NCI-H524 (cell line): ENCODE measurements at places on chromosomes 7 and 10.

DNA sequence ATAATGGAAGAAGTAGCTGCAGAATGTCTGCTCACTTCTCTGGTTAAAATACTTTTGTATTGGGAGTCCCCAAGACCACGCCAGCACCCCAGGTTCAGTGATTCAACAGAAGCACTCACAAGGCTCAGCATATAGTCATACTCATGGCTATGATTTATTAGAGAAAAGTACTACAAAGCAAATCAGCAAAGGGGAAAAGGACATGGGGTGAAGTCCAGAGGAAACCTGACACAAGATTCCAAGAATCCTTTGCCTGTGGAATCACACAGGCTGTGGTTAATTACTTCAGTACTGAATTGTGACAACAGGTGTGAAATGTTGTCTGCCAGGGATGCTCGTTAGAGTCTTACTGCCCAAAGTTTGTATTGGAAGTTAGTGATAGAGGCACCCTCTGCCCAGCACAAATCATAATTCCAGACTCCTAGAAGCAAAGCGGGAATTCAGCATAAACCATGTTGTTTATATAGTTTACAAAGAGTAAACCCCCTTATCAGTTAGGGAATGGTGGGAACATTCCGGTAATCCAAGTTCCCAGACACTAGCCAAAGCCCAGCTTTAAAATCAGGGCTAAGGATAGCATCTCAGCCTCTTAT, 79.4 kb downstream of the HYCC1 start:
- no peak for DNase-seq

DNA sequence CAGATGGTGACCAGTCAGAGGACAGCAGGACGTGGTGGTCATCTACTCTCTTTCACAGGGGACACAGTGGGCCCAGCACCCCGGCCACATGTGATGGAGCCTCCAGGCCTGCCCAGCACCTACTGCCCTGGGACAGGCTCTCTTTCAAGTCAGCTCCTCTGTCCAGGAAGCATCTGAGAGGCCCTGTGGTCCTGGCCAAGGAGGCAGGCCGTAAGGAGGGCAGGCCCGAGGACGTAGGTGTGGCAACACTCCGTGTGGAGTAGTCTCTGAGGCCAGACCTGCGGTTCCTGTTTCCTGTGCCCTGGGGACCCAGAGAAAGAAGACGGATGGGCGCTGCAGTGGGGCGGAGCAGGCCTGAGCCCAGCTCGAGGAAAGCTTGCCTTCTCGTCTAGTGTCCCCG, 179.2 kb downstream of the EBF3 start:
- DNase-seq = no peak

GRCh38 chr10:36802490-36803153, 322.8 kb upstream of the ANKRD30A start:
- peak; percentile 65 for DNase-seq

DNA sequence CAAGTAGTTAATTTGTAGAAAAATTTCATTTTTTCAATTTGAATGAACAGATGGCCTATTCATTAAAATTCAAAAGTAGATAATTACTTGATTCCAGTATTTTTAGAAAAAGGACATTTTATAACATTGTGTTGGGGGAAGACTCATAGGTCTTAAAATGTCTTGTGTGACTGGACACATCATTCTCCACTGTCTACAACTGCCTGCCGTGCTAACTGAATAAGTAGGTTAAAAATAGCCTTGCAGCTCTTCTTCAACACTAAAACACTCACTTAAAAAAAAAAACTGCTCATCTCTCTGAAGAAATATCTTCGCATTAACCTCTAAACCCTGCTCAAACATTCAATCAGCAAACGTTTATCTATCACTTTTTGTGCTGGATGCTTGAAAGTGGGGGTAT, 253.8 kb downstream of the CSTF2T start:
- no peak for DNase-seq

GRCh38 chr7:105790996-105791395, 85.4 kb downstream of the ATXN7L1 start:
- DNase-seq = no peak

DNA sequence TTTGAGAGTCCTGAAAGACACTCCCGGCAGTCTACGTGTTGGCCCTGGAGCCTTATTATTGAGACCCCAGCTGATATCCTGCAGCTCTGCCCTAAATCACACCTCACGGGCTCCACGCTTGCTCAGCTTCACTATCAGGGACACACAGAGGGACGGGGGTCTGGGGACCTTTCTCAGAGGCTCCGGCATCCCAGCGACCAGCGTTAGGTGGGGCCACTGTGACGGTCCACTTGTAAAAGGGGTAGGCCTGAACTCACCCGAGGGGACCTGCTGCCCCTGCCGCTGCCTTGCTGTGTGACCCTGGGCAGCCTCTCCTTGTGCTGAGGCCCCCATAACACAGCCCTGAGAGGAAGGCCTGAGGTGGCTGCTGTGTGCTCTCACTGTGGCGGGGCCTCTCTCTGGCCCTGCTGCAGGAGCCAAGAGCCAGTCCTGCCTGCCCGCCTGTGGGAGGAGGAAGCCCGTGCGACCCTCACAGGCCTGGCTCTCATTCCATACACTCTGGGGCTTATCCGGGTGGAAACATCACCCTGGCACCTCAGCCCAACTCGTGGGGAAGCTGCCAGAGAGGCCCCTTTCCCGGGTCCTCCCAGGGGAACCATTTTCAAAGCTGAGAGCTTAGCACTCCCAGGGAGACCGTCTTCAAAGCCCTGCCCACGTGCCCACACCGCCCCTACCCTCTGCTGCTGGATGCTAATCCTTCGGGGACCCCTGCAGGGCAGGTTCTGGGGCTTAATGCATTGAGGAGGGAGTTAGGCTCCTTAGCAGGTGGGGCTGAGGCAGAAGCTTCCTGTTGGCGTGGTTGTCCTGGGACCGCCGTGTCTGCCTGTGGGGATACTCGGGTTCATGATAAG, 21.7 kb downstream of the AQP1 start:
- DNase-seq = peak; percentile 74

DNA sequence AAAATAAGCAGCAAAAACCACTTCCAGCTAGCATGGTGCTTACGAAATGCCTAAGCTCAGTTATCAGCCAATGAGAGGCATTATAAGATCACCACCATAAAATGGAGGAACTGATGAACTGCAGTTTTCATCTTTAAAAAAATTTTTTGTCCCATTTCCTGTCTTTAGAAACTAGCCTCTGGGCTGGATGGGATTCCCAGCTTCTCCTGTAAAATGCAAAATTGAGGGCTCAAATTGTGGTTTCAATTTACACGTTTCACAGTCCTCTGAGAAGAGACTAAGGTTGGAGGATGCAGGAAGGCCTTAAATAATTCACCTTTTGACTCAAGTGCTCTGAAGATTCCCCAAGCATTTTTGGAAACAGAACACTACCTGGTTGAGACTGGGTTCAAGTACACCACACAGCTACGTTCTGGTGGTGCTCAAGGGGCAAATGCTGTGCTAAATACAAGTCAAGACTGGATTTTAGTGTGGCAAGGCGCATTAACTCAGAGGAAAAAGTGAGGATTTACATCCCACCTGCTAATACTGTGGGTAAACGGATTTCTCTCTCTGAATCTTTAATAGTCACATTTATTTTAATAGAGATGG, 951 bp downstream of the ZNF25 start:
- no peak for DNase-seq

DNA sequence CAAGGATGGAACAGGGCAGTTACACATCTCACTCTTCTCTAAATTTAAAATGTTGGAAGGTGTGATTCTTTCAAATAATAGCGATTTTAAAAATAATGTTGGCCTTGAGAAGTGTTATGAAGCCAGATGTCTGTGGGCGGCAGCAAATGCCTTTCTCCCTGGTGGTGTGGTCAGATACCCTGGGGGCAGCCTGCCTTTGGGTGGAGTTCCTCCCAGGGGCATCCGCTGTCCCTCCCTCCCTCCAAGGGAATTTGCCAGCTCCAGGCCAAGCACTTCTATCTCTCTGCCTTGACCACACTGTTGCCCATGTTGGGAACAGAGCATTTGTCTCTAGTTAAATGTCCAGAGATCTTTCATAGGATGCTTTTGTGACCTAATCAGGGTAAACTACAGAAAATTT, 121.4 kb downstream of the POU6F2 start:
- no peak for DNase-seq

DNA sequence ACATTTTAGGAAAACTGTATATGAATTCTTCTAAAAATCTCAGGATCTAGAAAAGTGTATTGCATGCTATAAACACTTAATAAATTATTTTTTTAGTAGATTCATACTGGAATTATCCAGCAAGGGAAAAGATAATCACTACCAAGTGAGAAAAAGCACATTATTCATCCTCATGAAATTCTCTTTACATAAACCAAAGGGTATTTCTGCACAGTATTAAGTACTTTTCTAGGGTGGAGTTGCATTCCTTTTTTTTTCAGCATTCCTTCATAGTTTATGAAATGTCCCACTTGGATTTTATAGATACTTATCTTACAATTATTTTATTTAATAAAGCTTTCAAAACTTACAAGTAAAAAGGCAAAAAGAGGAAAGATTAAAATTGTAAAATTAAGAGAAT, 403.3 kb downstream of the HGF start:
- DNase-seq = no peak

DNA sequence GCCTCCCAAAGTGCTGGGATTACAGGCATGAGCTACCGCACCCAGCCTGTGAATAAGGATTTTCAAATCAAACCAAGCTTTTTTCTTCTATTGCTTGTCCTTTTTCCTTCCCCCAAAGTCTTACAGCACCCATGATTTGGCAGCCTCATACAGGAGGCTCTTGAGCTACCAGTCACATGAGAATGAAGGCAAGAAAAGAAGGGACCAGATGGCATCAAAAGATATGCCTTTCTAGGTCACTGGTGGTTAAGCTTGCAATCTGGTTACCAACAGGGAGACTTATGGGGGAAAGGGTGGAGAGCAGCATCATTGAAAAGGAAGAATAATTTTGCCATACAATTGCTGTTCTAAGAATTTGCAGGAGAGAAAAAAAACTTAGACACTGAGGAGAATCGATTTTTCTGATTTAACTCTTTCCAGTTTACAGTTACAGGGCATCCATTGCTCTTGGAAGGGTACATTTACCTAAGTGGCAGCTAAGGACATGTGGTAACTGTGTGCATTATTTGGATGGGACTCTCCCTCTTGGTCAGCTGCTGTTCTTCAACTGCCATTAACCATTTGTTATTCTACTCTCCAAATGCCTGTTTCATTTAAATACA, 29.5 kb downstream of the SMNDC1 start:
- DNase-seq = peak; percentile 76

GRCh38 chr7:98314469-98314868, 33.0 kb downstream of the BRI3 start:
- no peak for DNase-seq

GRCh38 chr10:63430091-63430998, 35.4 kb downstream of the JMJD1C start:
- DNase-seq = no peak

- DNase-seq = no peak
Measured at GRCh38 chr10:80356989-80357850, 639 bp downstream of the DYDC2 start.

GRCh38 chr7:121385800-121386179, 10.3 kb downstream of the FAM3C start:
- peak; percentile 90 for DNase-seq

DNA sequence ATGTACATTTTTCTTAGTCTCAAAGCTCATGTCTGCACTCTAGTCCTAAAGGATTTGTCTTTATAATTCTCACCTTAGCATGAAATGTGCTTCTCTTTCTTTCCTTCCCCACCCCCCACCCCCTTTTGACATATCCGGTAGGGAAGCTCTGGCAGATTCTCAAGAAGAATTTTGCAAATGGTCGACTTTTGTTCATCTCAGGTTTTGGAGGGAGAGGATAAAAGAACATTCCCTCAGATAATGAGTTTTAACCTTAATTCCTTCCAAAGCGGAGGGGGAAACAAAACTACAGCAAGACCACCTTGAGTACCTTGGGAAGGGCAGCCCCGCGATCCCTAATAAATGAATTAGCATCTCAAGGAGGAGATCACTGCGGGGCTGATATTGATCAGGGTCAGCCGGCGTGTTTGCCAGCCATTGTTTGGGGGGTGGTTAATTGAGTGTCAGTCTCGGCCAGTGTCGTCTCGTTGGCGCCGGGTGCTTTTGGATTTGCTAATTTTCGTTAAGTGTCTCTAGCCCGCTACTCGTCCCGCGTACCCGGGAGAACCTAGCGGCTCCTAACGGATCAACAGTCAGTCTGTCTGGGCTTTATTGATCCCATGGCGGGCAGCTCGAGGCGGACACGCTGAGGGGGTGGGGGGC, 874 bp upstream of the BAMBI start:
- peak; percentile 3 for DNase-seq

DNA sequence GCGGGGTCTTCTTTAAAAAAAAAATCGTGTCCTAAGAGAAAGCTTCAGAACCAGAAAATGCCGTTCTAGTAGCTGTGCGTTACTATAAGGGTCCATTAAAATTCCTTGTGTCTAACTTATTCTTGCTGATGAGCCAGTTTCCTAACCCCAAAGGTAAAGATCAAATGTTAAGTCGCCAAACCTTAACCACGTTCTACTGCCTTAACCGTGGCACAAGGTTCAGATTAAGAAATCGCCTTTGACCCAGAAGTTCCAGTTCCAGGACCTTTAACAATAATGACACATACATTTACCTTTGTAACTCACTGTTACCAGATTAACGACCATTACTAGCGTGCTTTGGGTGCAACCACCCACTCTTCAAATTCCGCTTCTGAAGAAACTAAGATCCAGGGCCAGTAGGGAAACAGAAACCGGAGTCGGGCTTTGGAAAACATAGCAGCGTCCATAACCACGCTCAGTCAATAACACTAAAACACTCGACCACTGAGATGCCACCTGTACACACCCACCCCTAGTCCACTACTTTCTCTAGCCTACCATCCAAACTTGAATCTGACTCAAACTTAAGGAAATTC, 620 bp downstream of the BET1 start:
- DNase-seq = no peak

GRCh38 chr10:54585572-54585971, 215.5 kb downstream of the PCDH15 start:
- no peak for DNase-seq

GRCh38 chr7:103833401-103833800, 156.1 kb downstream of the RELN start:
- DNase-seq = no peak

GRCh38 chr10:61950449-61951143, 49.1 kb downstream of the ARID5B start:
- no peak for DNase-seq

GRCh38 chr10:10320956-10321355, 696.7 kb upstream of the CELF2 start:
- DNase-seq = no peak

- DNase-seq = no peak
Measured at GRCh38 chr7:158073845-158074840, 513.5 kb downstream of the PTPRN2 start.

DNA sequence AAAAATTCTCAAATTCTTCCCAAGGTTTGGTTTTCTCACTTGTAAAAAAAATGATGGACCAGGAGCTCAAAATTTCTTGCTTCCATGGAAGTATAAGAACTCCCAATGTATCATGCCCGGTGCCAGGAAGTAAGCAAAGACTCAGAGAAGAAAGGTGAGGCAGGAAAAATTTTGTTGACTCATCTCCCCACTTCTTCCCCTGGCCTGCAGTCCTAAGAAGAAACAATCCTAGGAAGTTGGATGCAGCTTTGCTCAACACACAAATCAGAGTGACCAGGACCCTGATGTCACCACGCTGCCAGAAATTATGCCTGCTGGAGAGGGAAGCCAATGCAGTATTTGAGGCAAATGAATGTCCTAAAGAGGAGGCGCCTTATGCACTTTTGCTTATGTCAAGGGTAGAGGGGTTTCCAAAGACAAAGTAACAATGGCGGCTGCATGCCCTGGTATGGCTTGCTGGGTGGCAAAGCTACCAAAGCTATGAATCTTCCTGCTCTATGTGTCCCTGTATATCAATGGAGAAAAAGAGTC, 163.6 kb downstream of the NEURL1 start:
- no peak for DNase-seq

- no peak for DNase-seq
Measured at GRCh38 chr10:78415111-78415510, 381.4 kb downstream of the RPS24 start.

- no peak for DNase-seq
Measured at GRCh38 chr10:121608469-121609190, 10.4 kb upstream of the FGFR2 start.
